ENCODE measurements at places on chromosomes 1 and 21. TPM values are rescaled to one million over a fixed set of nuclear protein-coding genes. Genes with fewer than 3 reads are reported as not detected.

DNA sequence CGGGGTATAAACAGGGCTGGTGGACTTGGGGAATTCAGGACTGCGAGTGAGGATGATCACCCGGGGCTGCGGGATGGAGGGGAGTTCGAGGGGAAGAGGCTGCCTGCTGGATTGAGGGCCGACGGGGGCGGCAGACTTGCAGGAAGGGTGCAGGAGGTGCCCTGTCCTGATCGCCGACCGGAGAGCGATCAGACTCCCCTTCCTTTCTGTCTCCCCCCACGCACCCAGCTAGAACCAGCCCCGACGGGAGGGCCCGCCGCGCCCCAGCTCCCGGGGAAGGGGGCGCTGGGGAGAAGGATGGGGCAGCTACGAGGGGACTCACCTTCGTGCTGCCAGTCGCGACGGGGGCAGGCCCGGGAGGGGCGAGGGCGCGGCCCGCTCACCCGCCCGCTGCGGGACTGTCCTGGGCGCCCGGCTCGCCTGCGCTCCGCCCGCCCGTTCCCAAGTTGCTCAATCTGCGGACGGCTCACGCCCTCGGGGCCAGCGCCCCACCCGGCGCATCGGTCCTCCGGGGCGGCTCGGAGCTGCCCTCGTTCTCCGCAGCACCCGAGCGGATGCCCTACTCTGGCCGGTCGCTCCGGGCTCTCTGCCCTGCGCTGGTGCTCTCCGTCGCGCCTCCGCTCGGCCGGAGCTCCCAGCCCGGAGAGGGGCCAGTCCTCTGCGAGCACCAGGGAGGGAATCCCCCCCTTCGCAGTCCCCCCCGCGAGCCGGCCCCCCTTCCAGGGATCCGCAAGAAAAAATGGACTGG is at the start of gene RSPO1:
Gene RSPO1 (minus strand): TSS at position 649 of the 748 bp plus-strand sequence. CDS start 5,231 bp downstream, outside the sequence.
- no peak for DNase-seq

- DNase-seq = no peak
Measured at GRCh38 chr1:152160576-152160975, 1.5 kb upstream of the RPTN start.

DNA sequence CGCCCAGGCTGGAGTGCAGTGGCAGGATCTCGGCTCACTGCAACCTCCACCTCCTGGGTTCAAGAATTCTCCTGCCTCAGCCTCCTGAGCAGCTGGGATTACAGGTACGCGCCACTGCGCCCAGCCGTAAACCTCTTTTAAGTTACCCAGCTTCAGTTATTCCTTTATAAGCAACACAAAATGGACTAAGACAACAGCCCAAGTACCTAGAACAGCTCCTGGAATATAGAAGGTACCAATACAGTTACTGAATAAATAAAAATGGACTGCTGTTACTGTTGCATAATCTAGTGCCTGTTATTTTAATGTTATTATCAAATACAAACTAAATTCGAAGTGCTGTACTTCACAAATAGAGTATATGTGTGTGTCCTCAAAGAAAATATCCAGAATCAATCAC is 17.1 kb downstream of the RNF115 start:
- no peak for DNase-seq

- DNase-seq = peak; percentile 81
Measured at GRCh38 chr21:42495765-42496119, 282 bp downstream of the RSPH1 start.

GRCh38 chr1:234855851-234856250 is 245.9 kb upstream of the IRF2BP2 start:
- no peak for DNase-seq

DNA sequence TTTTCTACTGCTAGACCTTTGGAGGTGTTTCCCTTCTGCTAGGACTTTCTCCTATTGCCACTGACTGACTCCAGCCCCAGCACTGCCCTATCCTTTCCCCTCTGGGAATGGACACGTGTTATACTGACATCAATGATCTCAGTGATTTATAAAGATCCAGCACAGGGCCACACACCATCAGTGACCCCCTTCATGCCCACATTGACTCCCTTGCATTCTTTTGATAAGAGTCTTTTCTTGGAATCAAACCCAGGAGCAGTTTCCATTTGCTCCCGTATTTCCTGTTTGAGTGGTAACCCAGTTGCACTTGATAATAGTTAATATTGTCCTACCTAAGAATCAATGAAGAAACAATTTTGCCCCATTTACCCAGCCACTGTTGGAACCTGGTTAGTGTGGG is 501.0 kb upstream of the USP24 start:
- DNase-seq = no peak

DNA sequence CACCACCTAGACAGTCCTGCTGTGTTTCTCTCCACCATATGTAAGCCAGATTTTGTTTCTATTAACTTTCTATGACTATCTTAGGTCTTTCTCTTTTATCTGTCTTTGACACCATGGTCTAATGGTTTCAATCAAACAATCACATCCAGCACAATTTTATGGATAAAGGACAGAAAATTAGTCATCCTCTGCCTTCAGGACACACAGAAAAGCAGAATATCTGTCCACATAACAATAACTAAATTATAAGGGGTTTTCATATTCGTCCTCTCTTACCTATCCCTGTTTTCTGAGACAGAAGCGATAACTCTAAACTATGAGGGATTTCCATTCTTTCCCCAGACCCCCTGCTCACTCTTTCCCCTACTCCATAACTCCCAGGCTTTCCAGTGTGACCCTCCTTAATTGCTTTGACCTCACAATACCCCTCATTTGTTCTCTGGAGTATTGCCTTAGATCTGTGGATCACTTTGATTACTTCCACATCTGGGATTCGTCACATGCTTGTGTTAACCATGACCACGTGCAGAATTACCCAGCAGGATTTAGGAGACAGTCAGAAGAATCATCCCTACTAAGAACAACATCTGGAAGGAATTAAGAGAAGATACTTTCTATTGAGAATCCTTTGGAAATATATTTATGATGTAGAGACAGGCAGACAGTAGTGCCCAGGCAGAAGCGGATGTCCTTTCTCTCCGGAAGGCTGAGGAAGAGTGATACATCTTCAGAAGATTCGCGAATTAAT is 108.2 kb upstream of the GREM2 start:
- DNase-seq = no peak

GRCh38 chr1:243723050-243723449 is 127.0 kb downstream of the AKT3 start:
- no peak for DNase-seq

DNA sequence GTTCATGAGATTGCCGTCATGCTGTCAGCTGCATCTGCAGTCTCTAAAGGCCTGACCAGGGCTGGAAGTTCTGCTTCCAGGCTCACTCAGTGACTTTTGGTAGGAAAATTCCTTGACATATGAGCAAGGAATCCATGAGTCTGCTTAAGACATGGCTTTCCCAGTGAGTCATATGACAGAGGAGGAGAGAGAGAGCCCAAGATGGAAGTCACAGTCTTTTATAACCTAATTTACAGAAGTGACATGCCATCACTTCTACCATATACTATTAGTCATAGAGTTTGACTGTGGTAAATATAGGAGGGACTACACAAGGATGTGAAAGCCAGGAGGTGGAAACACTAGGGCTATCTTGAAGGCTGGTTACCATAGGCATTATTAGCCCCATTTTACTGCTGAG is 115.2 kb downstream of the ROR1 start:
- no peak for DNase-seq

- peak; percentile 66 for DNase-seq
Measured at GRCh38 chr1:61450454-61450853, 274.5 kb downstream of the TM2D1 start.

GRCh38 chr1:110433803-110434202 is 17.1 kb upstream of the PROK1 start:
- DNase-seq = peak; percentile 12

DNA sequence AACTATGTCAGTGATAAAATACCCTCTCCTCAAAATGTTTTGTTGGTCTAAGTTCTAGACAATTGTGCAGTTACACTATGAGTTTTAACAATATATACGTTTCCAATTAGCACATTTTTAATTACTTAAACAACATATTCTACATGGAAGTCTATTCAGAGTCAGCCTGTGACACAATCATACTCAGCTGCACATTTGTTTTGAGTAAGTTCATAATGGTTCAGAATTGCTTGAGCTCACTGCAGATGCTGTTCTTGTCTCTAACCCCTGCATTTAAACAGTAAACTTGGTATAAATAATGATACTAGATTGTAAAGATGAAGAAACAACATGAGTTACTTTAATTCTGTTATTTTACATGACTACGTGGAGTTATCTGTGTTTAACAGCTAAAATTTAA is 30.6 kb downstream of the CDKN2C start:
- no peak for DNase-seq

GRCh38 chr1:162192306-162192678 is 122.8 kb downstream of the NOS1AP start:
- DNase-seq = no peak

DNA sequence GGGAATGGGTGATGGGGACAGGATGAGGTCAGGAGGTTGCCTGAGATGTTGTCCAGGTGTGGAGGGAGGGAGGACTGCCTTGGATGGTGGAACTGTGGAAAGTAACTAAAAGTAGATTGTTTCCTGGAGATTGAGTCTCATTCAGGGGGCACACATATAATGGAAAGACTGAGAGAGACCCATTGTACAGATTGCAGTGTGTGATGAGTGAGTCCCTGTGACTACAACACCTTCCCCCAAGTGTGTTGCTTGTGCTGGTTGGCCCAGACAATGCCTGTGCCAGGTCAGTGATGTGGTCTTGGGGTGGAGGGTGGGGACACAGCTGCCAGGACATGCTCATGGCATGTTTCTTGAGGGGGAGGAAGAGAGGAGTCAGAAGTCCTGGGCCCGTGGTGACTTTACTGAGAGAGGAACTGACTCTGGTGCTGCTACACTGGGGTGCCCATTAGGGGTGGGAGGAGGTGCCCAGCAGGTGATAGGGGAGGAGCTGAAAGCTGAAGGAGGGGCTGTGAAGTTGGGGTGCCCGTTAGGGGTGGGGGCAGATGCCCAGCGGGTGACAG is 5.2 kb downstream of the SNAP47 start:
- no peak for DNase-seq

GRCh38 chr21:21436012-21436534 is 437.9 kb downstream of the NCAM2 start:
- no peak for DNase-seq

- DNase-seq = no peak
Measured at GRCh38 chr1:211037095-211037494, 96.9 kb downstream of the KCNH1 start.

DNA sequence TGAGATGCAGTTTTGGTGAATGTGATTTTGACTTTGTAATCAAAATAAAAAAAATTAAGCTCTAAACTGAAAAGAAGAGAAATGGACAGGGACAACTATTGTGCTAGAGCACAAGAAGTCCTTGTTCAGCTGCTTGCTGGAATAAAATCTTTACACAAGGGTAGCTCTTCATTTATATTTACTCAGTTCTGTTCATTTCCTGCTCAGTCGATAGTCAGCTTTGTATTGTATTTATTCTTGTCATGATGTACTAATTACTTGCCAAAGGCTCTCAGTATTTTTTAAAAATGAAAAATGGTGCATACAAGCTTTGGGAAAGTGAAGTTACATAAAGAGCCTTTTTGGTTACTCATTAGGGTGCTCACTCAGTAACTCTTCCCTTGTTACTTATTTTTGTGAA is 17.8 kb downstream of the F5 start:
- DNase-seq = no peak

GRCh38 chr1:93206567-93206954 is 26.0 kb downstream of the CCDC18 start:
- no peak for DNase-seq

- DNase-seq = no peak
Measured at GRCh38 chr1:221284028-221284427, 404.8 kb downstream of the HLX start.

- DNase-seq = no peak
Measured at GRCh38 chr1:170734412-170735175, 70.7 kb downstream of the PRRX1 start.

- no peak for DNase-seq
Measured at GRCh38 chr21:34836103-34836932, 167.5 kb downstream of the CLIC6 start.

DNA sequence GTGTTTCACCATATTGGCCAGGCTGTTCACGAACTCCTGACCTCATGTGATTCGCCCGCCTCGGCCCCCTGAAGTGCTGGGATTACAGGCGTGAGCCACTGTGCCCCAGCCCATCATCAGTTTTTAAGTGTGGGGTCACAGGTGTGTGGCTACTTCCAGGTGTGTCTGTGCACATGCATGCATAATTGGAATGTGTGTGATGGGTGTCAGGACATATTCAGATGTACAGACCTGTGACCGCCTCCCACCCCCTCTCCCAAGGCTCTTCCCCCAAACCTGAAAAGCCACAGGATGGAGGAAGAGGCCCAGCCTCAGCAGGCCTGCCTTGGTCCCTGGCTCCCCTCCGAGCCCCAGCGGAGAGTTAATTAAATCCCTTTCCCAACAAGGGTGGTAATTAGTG is 37.3 kb upstream of the CSF3R start:
- DNase-seq = no peak

DNA sequence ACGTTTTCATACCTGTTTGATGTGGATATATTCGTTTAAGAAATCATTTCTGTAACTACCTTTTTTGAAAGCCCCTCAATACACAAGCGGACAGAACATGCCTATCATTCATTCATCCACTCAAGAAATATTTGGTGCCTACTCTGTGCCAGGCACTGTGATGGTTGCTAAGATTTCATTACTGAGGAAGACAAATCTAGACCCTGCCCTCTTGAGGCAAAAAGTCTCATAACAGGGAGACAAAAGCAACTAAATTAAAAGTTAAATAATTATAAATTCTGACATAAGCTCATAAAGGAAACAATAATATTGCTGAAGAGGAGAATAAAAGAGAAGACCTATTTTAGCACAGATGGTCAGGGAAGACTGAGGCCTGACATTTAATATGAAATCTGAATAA is 203.5 kb upstream of the ZNHIT6 start:
- no peak for DNase-seq

- DNase-seq = no peak
Measured at GRCh38 chr21:30148906-30149305, 17.7 kb downstream of the CLDN17 start.

Gene KCNA2
- total RNA-seq = 1.0 TPM

Gene GJA4
- total RNA-seq = 2.3 TPM

Gene LIN9
- 2.7 TPM for total RNA-seq

Gene LAMB3
- 136 TPM for total RNA-seq

Gene CYYR1
- 4.4 TPM for total RNA-seq

Gene SPATA46
- total RNA-seq = not detected

Gene KCNJ9
- total RNA-seq = not detected

Gene MSH4
- 0.15 TPM for total RNA-seq

Gene SLC2A5
- 8.1 TPM for total RNA-seq

Gene FYB2
- 6.0 TPM for total RNA-seq

Gene GIPC2
- total RNA-seq = 30.5 TPM

Gene BRDT
- not detected for total RNA-seq

Gene LCE1A
- not detected for total RNA-seq
